Stimulated activated CD4-positive, alpha-beta T cell treated with anti-CD3 and anti-CD28 coated beads, TNF-alpha, amount 100 ng/mL, for 48 hours (primary cell): ENCODE measurements at places on chromosomes 4 and X.

DNA sequence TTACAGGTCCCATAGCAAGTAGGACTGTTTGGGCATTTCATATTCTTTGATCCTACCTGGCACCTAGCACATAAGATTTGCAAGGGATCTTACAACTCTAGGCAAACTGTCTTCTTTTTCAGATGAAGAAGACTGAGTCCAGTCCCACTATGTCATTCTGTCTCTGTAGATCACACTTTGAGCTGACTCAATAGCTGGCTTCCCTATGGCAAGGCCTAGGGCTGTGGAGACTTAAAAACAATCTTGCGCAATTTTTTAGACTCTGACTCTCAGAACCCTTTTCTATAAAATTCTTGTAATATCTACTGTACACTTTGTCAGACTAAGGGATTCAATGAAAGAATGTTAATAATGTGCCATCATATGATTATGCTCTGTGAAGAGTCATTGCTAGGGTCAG lies 26.7 kb downstream of the OTC start:
- no peak for DNase-seq

DNA sequence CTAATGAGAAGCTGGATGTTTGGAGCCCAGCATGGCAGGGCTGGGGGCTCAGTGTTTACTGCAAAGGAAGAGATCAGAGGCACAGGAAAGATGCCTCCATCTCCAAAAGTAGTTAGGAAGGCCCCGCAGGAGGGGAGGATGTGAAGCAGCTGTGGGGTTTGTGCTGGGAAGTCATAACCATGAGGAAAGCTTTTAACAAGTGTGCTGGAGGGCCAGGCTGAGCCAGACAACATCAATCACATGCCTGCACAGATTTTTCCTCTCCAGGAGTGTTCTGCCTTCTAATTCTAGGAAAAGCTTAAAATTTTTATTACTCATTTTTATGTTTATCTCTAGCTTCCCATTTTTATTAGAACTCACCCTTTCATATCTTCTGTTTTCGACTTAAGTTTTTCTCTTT lies 65.4 kb downstream of the GPR82 start:
- DNase-seq = no peak

DNA sequence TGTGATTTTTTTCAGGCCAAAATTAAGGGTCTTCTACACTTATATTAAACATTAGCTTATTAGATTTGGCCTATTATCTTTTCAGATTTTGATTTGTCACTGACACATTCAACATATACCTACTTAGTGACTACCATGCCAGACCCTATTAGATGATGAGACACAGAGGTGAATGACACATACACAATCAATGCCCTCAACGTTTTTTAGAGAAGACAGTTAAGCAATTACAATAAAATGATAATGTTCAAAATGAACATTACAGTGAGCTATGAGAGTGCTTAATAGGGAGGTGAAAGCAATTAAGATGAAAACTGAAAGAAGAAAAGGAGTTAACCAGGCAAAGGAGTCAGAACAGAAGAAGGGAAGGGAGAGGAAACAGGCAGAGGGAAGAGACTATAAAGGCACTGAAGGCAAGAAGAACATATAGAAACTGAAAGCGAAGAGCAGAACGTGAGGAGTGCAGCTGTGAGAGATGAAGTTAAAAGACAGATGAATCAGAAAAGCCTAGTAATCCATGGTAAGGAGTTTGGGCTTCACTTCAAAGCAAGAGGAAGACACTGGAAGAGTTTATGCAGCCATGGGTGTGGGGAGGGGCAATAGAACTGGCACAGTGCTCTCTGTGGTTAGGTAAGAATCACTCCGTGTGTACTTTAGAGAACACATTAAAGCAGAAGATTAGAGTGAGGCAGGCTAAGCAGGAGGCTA lies 119.0 kb downstream of the REELD1 start:
- no peak for DNase-seq

GRCh38 chr4:125988464-125988863 lies 673.7 kb downstream of the FAT4 start:
- DNase-seq = no peak

DNA sequence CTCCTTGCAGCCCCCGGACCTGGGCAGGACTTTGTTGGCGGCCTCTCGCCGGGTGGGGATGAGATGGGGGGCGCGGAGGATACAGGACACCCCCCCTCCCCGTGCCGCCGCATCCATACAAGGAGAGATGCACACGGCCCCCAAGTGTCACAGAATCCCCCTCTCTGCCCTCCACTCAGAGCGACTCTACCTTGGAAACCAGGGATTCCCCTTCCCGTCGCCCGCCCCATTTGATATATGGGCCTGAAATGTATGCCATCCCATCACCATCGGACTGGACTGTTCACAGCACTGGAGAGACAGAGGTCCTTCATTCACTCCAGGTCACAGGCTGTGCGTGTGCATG lies 426 bp downstream of the PORCN start:
- no peak for DNase-seq

GRCh38 chr4:151294833-151295496 lies 18.0 kb downstream of the PRSS48 start:
- no peak for DNase-seq

GRCh38 chrX:150478496-150479492 lies 89.6 kb upstream of the MTM1 start:
- peak; percentile 12 for DNase-seq

DNA sequence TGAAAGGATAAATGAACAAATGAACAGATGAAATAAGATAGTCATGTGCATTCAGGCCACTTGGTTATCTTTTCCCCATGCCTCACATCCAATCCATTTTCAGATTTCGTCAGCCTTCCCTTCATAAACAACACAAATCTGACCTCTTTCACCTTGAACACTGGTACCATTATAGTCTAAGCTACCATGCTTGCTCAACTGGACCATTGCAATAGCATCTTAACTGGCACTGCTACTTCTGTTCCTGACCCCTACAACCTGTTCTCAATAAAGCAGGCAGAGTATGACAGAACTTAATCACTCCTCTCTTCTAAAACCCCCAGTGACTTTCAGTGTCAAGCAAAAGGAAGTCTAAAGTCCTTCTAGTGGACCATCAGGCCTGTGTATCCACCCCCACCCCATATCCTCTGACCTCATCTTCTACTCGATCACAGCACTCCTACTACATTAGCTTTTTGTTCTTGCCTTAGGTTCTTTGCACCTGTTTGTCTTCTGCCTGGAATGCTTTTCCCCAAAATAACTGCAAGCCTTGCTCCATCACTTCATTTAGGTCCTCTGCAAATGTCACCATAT lies 40.7 kb downstream of the LARP7 start:
- DNase-seq = no peak

- DNase-seq = no peak
Observed at GRCh38 chr4:184620212-184620867, 28.9 kb downstream of the CASP3 start.

GRCh38 chrX:107827030-107827831 lies 1.6 kb downstream of the MID2 start:
- DNase-seq = no peak

GRCh38 chrX:130874751-130875150 lies 28.3 kb downstream of the ENOX2 start:
- no peak for DNase-seq

DNA sequence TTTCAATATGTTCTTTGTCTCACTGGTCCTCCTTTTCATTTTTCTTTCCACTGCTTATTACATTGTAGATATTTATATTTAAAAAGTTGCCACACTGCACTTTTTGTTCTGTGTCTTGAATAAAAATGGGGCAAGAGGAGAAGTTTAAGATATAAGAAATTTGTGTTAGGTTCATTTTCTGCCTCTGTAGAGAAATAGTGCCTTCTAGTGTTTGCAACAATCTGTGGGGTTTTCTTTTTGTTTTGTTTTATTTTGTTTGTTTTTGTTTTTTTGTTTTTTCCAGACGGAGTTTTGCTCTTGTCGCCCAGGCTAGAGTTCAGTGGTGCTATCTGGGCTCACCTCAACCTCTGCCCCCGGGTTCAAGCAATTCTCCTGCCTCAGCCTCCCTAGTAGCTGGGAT lies 20.1 kb upstream of the SMIM14 start:
- DNase-seq = no peak

DNA sequence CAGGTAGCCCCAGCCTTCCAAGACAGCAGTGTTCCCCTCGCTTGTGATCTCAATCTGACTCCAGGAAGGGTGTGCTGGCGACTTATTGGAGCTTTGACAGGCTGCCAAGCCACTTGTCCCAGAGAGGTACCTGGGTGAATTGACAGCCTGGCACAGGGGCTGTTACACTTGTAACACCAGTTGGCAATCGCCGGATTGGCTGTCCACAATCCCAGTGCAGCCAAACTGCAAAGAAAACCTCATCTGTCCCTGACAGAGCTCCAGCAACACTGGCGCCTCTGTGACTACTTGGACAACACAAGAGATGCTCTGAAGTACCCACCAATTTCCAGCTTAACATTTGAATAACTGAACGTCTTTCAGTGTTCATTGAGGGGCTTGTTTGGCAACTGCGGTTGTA lies 76.8 kb upstream of the PRPS1 start:
- no peak for DNase-seq

DNA sequence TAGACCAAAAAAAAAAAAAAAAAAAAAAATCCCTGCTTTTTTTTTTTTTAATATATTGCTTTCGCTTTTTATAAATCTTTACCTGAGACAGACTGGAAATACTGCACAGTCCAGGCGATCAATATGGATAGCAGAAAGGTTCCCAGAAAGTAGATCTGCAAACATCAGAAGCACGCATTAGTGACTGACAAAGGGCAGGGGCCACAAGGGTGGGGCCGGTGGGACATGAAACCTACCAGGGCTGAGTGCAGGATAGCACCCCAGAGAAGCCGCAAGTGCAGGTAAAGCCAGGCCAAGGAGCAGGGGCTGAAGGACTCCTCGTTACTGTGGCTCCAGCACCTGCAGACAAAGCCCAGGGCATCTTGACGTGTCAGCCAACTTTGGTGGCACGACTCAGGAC lies 101.8 kb downstream of the SLC34A2 start:
- no peak for DNase-seq

DNA sequence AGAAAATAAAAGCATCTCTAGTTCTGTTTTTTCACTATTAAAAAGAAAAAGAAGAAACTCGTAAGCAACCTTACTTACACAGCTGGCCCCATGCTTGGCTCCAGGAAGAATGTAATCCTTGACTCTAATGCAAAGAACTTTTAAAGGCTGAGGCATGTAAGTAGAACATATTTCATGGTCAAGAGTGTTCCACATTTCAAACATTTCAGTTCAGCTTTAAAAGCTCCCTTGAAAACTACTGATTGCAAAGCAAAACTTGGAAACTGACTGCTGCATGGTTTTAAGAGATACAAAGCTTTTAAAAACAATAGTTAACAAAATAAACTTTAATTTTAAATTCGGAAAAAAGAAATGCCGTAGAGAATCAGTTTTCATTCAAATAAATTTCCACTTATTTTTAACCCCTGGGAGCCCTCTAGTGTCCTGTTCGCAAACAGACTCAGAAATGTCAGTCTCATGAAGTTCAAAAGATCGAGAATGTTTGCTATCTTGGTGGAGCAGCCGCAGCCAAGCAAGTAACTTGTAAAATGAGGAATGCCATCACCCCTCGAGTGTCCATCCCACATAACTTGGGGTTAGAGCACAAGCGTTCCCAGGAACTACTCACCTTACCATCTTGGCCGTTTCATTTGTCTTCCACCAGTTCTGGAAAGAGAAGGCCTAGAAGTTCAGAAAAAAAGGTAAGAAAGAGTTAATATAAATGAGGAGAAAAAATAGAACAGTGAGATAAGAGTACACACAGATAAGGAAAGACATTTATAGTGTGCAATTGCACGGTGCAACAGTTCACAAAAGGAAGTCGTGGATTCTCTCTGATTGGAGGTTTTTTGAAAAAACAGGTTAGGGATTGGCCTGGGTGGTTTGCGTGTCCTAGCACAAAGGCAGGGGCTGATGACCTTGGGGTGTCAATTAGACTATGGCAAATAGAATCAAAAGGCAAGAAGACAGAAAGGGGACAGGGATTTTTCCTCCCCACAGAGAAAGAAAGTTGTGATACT lies at the start of gene GASK1B:
TSS of gene GASK1B (minus strand) at position 765 of the 998 bp plus-strand sequence. CDS start 1,650 bp downstream, outside the sequence.
- DNase-seq = no peak

- no peak for DNase-seq
Observed at GRCh38 chr4:112889619-112890527, 159.6 kb upstream of the ANK2 start.

DNA sequence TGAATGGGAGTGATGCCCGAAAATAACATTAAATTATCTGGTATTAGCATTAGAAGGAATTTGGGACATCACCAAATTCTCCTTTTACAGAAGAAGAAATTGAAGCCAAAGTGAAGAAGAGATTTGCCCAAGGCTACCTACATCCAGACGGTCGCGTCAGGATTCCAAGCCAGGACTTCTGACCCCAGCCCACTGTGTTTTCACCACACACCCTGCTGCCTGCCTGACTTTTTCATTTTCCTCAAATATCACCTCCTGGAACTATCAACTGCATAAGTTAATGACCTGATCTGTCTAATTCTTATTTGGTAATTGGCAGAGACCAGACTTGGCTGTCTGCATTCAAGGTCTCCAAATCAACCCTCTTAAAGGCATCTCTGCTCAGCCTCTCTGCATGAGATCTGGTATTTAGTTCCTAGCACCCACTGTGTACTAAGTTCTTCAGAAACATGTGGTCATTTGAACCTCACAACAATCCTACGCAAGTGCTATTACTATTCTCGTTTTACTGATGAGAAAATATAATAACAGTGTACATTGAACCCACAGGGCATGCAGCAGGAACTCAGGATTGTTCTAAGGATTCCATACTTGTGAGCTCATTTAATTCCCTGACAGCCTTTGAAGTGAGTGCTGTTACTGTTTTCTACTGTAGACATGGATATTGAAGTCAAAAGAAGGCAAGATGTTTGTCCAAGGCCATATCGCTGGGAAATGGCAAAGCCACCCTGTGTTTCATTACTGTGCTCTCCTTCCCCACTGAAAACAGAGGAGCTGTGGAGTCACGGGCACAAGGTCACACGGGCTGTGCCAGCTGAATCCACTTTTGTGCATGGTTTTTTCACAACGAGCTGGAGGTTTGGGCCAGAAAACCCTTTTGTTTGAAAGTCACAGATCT lies 195.2 kb upstream of the C1QTNF7 start:
- DNase-seq = no peak

GRCh38 chr4:86264241-86264640 lies 95.6 kb downstream of the MAPK10 start:
- DNase-seq = no peak

- DNase-seq = no peak
Observed at GRCh38 chr4:110837896-110838450, 215.1 kb upstream of the PITX2 start.

DNA sequence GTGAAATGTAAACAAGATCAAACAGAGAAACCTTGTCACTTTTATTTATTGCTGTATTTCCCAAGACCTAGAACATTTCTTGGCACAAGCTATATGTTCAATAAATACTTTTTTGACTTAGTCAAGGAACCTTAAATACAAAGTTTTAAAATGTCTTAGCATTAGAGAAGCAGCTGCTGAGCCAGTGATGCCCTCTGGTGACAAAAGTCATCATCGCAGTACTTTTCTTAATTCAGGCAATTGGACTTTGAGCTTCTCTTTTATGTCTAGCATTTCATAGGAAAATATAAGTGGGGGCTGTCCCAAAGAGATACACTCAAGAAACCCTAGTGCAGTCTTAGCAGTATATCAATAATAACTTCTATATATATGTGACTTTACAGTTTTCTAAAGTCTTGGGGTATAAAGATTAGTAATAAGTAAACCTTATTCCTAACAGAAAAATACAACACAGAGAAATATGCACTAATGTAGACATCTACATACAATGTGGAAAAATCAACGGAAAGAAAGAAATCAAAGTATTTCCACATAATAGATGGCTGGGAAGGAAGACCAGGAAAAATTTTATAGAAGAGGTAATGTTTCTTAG lies 118.4 kb downstream of the DTHD1 start:
- DNase-seq = peak; percentile 14
